ENCODE measurements at places on chromosomes 12 and 14.

DNA sequence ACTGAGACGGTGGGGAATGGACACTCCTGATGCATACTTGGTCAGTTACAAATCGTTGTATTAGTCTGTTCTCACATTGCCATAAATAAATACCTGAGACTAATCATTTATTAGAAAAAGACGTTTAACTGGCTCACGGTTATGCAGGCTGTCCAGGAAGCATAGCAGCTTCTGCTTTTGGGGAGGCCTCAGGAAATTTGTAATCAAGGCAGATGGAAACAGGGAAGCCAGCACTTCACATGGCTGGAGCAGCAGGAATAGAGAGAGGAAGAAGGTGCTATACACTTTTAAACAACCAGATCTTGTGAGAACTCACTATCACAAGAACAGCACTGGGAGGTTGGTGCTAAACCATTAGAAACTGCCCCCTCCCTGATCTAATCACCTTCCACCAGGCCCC, 418.2 kb downstream of the FLRT2 start:
- DNase-seq: no peak

GRCh38 chr14:25988536-25988935, 609.3 kb downstream of the NOVA1 start:
- DNase-seq: no peak

- DNase-seq: no peak
Measured at GRCh38 chr14:104448721-104449120, 130.8 kb upstream of the C14orf180 start.

DNA sequence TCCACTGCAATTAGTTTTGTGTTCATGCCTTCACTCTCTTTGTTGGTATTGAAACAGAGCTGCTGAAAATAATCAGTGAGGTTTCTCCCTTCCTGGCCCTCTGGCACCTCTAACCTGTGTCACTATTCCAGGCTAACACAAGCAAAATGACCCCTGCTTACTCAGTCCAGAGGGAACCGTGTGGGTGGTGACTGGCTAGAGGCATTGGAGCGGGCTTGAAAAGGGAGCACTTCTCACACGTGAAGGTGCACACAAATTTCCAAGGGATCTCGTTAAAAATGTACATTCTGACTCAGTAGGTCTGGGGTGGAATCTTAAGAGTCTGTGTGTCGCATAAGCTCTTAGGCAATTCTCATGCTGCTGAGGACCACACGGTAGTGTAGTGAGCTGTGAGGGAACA, 1.3 kb upstream of the SLC24A4 start:
- DNase-seq: no peak

- peak; percentile 72 for DNase-seq
Measured at GRCh38 chr12:116539905-116540482, 19.2 kb upstream of the MAP1LC3B2 start.

DNA sequence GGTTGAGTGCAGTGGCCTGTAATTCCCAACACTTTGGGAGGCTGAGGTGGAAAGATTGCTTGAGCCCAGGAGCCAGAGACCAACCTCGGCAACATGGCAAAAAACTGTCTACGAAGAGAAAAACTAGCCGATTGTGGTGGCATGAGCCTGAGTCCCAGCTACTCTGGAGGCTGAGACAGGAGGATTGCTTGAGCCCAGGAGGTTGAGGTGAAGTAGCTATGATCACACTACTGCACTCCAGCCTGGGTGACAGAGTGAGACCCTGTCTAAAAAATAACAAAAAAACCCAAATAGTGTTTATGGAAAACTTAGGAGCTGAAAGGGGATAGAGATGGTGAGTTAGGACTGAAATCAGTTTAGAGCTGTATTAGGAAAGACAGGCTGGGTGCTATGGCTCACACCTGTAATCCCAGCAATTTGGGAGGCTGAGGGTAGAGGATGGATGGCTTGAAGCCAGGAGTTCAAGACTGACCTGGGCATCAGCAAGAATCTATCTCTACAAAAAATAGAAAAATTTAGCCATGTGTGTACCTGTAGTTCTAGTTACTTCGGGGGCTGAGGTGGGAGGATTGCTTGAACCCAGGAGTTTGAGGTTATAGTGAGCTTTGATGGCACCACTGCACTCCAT, 9.7 kb downstream of the PNN start:
- DNase-seq: no peak

- no peak for DNase-seq
Measured at GRCh38 chr14:72810201-72810600, 83.7 kb downstream of the DPF3 start.

GRCh38 chr14:50225974-50226297, 5.4 kb downstream of the SOS2 start:
- DNase-seq: no peak

DNA sequence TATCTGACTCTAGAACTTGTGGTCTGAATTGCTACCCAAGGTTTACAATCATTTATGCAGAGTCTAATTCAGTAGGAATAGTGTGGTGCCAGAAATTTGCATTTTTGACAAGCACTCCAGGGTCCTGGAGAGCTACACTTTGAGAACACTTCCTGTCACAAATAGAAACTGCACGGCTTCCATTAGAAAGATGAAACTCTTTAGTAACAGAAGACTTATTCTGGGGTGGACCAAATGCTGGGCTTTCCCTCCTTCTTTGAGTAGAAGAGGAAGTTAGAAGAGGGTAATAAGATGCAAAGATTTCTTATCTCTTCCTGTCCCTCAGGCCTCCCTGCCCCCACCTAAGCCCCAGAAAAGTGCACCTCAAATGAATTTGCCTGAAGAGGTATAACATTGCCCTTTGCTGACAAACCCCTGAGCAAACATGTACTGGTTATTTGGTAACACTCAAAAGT, 28.4 kb downstream of the DGLUCY start:
- no peak for DNase-seq

- no peak for DNase-seq
Measured at GRCh38 chr14:21227981-21228380, 41.3 kb downstream of the HNRNPC start.

DNA sequence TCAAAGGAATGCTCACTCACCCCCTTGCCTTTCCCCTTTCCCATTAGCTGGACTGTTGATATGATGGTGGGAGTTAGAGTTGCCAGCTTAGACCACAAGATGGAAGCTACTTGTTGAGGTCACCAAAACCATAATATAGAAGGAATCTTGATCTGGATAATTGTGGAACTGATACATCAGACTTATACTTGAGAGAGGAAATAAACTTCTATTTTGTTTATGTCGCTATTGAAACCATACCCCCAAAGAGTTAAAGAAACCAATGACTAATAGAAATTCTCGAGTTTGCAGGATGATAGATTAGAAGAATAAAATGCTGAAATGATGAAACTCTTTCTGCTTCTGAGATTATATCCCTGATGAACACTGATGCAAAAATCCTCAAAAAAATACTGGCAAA, 37.9 kb downstream of the TDG start:
- DNase-seq: no peak

- no peak for DNase-seq
Measured at GRCh38 chr12:78628491-78629100, 236.0 kb upstream of the SYT1 start.

DNA sequence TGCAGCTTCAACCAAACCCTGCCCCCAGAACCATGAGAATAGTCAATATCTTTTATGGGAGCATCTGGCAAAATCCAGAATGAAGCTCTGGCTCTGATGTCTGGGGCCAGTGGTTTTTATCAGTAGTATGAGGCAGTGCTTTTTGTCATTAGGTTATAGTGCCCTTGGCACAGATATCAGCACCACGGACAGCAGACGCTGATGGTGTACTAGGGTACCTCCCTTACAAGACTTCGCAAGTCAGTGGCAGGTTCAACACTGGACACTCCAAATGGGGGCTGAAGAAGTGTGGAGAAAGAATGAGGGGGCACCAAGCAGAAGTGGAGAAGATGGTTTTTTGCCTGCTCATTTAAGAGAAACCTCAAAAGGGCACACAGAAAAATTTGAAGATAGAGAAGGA, 68.2 kb upstream of the E2F7 start:
- peak; percentile 87 for DNase-seq

DNA sequence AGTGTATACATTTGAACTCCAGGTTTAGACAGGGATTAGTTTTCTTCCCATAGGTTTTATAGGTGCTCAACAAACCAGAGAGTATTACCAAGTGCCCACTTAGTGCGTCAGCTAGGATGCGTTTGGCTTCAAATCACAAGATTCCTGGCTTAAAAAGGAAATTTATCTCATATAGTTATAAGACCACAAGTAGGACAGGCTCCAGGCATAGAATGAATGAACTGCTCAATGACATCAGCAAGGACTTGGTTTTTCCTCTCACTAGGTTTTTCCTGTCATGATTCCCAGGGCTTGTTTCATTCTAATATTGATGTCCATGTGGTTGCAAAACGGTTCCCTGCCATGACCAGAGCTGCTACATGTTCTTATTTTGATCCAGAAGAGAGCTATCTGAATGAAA, 6.1 kb upstream of the IRAK3 start:
- no peak for DNase-seq

- DNase-seq: no peak
Measured at GRCh38 chr14:101055106-101055662, 151.7 kb upstream of the RTL1 start.

- no peak for DNase-seq
Measured at GRCh38 chr14:101620821-101621785, 59.8 kb downstream of the DIO3 start.

GRCh38 chr14:89258728-89259273, 158.2 kb downstream of the FOXN3 start:
- DNase-seq: no peak

DNA sequence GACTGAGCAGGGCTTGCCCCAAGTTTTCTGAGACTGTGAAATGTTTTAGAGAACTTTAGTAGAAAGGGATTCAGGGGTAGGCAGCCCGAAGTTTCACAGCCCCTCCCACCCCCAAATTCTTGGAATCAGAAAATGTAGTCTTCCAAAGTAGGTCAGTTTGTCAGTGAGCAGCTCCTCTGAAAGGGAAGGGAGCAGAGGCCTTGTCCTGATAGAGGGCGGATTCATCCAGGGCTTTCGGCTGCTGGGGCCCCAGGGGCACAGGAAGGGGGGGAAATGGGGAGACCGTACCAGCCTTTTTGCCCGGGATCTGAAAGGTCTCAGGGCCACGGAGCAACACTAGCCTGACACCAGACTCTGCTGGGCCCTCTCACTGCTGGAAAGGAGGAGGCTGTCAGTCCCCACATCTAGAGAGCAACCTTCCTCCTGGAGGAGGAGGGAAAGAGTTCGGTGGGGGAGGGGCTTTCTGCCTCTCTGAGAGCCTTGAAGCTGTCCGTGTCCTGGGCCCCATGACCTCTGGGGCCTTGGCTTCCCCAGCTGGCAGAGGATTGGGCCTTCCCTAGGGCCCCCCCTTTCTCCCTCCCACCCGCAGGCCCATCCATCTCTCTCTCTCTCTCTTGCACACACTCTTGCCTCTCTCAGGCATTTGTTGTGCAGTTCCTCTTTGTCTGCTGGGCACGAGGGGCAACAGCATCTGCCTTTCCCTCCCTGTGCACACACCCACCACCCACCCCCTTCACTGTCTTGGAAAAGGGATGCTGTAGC, at the start of gene IKZF4:
TSS of gene IKZF4 (plus strand) at position 621 of the 762 bp plus-strand sequence. CDS start 451 bp downstream, outside the sequence.
- peak; percentile 89 for DNase-seq

DNA sequence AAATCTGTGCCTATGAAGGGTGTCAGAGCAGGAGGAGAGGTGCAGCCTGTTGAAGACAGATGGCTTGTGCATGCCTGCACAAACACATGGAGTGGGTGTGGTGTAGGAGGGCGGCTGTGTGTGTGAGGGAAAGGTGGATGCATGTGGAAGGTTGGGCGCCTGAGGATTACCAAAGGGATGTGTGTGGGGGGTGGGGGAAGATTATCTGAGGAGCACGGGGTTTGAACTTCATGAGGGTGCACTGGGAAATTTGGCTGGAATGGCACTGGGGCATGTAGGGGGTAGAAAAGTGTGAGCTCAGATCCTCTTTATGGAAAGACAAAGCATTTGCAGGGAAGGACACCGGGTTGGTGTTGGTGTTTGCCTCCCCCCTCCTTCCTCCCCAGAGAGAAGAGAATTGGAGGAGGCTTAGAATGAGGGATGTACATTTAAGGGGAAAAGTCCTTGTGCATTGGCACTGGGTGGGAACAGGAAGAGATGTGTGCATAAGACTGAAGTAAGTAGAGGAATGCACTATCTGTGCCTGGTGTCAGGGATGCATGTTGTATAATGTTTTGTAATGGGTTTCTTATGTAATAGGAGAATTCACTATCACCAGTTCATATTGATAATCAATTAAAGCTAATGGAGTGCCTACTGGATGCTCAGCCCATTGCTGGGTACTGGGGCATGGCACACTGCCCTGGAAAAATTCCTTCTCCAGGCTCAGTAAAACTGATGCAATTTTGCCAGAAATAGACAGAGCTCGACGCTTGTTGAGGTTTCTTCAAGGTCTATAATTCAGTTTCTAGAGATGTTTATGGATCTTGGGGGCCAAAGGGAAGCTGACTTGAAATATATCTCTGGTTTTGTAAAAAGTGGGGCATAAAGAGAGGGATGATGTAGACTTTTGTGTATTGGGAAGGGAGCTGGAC, 3.0 kb downstream of the NTF3 start:
- DNase-seq: peak; percentile 47

DNA sequence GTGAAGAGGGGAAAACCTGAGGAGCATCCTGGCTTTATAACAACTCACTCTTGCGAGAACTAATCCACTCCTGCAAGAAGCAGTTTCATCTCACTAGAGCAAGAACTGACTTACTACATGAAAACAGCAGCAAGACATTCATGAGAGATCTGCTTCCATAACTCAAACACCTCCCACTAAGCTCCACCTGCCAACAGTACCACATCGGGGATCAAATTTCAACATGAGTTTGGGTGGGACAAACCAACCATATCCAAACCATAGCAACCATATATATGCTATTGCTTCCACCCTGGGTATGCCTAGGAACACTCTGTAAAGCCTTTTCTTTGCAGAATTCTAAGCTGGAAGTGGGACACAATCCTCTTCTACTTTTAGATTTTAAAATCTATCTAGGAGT, 13.9 kb upstream of the AVPR1A start:
- DNase-seq: no peak

DNA sequence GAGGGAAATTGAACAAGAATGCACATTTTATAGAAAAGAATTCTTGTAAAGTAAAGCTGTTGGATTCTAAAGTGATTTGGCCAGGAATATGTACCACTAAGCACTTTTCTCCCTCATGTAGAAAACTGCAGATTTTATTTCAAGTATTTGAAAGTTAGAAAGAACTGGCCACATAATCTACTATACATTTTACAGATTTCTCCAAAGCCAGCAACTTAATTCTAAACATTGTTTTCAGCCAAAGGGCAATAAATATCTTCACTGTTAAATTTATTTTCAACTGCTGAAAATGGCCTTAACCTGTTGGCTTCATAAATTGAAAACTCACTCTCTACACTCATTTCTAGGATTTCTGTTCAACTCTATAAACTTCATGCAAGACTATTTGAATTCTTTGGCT, 15.6 kb upstream of the KERA start:
- no peak for DNase-seq

- no peak for DNase-seq
Measured at GRCh38 chr12:6775185-6776174, 3.2 kb downstream of the LAG3 start.
